Erythroblast (primary cell): ENCODE measurements at places on chromosomes 12 and 14.

DNA sequence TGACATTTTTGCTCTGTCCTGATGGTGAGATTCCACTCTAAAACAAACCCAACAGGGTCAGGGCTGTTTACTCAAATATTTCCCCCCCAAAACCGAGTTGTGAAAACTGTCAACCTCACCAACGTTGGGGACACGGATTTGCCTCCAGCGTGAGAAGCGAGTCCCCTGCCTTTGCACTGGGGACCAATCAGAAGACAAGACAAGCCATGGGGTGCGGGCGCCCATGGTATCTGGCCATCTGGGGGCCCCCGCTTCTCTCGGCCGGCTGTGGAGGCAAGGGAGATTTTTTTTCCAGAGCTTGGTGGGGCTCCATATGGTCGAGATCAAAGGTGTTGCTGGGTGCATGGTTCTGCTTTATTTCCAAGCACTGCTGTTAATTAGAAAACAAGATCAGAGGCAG, 272.1 kb downstream of the BCL11B start:
- no peak for DNase-seq

GRCh38 chr14:49770212-49770817, 2.4 kb downstream of the KLHDC2 start:
- DNase-seq, result no peak

DNA sequence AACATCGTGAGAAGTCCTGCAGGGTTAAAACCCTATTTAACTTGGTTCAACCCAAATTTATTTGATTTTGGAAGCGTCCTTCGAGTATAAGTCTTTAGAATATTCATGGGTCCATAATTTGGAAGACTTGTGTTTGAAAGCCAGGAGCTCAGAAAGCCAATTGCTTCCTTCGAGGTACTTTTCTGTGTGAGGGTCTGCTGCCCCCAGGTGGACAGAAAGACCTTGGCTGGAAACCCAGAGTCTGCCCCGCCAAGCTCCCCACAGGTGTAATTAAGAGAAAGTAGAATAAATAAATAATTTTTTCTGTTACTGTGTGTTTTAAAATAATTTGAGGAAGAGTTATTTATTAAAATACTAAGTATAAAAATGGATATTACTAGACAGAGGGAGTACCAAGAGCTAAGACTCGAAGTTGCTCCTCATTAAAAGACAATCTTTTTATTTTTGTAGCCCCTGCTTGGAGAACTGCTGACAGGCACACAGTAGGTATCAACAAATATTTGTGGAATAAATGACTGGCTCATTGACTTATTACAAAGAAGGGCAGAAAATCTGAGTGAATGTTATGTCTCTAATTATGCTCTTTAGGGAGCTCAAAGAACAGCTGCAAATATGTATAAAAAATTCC, 105.8 kb downstream of the PAH start:
- DNase-seq, result peak; percentile 27

DNA sequence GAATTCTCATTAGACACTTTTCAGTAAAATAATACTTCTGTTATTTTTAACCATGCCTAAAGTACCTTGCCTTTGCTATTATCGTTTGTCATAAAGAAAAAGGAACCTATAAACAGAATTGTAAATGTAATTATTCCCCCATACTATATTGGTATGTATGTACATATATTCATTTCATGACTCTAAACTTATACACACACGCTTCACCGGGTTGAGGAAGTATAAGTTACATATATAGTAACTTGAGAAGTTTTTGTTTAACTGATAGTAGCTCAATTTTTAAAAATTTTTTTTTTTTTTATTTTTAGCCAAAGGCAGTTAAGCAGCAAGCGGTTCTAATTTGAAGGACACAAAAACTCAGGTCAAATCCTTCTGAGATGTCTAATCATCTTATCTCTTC, 107.6 kb downstream of the PLEKHG7 start:
- no peak for DNase-seq

DNA sequence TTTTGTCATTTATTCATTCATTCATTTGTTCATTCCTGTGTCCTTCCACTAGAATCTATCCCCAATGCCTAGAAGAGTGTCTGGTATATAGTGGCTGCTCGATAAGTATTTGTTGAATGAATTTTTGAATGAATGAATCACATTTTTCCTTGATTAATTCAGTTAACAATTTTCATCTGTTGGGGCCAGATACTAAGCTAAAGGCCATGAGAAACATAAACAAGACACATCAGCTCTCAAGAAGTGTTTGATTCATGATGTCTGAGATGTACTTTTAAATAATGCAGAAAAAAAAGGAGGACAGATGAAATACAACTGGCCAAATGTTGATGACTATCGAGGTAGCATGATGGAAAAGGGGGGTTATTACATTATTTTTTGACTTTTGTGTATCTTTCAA, 48.1 kb upstream of the TMED10 start:
- no peak for DNase-seq

DNA sequence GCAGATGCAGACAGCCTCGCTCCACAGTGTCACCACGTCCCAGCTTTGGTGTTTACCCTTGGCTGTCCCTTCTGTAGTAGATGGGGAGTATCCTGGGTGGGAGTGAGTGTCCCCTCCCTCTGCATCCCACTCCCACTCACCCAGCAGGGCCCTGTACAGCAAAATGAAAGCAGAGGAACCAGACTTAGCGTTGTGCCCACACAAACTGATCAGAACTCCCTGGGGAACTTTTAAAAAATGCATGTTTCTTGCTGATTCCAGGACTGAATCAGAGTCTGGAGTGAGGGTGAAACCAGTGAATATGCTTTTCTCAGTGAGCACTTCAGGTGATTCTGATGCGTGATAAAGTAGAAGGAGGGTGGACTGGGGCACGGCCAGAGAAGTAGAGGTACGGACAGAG, 2.9 kb downstream of the ACVRL1 start:
- no peak for DNase-seq
